ENCODE measurements at places on chromosomes 16 and 17.

DNA sequence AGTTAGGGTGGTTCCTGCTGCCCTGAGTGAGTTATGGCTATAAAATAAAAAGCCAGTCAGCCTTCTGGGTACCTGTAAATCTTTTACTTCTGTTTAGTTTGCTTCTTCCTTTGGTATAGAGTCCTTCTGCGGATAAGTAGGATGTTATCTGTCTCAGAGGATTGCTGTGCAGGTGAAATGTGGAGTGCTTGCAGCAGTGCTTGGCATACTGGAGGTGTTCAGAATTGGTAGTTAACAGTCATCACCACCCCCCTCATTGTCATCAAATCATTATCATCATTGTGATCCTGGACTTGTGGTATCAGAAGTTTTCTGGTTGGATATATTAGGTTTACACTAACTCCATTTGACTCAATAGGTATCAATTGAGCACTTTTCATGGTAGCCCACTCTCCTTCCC is 2.6 kb downstream of the LCMT1 start:
- no peak overlapping the region for H3K27ac ChIP-seq
- H3K36me3 ChIP-seq = no peaks in the 10 kb centered on the region
- DNase-seq = no peak

DNA sequence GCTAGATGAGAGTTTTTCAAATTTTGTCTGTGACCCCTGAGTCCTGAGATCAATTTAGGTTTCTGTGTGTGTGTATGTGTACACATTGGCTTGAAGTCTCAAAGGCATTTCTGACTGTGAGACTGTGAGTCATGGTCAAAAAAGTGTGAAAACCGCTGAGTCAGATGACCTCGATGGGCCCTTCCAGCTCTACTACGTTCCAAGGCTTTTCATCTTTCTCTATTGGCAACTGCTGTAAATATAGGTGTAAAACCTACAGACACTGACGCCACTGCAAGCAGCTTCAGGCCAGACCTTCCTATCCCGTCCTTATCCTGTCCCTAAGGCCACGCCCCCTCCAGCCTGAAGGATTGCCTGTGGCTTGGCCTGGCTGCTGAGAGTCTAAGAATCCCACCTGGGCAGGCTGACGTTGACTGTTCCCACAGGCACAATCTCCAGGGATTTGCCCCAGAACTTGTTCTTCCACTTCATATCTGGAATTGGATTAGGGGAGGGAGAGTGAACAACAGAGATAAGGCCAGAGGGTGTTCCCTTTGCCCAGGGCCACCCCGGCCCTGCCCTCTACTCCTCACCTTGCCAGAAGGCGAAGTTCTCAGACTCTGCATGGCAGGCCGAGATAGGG is 11.3 kb downstream of the OSBPL7 start:
- no peak overlapping the region for H3K4me3 ChIP-seq
- no peaks in the 10 kb centered on the region for H3K4me1 ChIP-seq
- H3K36me3 ChIP-seq = no peaks in the 10 kb centered on the region
- no peak overlapping the region for H3K27ac ChIP-seq
- no peak for DNase-seq

- no peak overlapping the region for H3K27ac ChIP-seq
- DNase-seq = no peak
- H3K4me3 ChIP-seq = no peak overlapping the region
- H3K4me1 ChIP-seq = no peaks in the 10 kb centered on the region
- H3K27me3 ChIP-seq = no peaks in the 10 kb centered on the region
- no peaks in the 10 kb centered on the region for H3K36me3 ChIP-seq
Observed at GRCh38 chr16:4142268-4142667, 26.0 kb upstream of the ADCY9 start.

- no peak for DNase-seq
- H3K27ac ChIP-seq = no peak overlapping the region
- H3K27me3 ChIP-seq = no peaks in the 10 kb centered on the region
- H3K4me3 ChIP-seq = no peak overlapping the region
- no peaks in the 10 kb centered on the region for H3K4me1 ChIP-seq
Observed at GRCh38 chr17:18176176-18176575, 7.5 kb upstream of the ALKBH5 start.

DNA sequence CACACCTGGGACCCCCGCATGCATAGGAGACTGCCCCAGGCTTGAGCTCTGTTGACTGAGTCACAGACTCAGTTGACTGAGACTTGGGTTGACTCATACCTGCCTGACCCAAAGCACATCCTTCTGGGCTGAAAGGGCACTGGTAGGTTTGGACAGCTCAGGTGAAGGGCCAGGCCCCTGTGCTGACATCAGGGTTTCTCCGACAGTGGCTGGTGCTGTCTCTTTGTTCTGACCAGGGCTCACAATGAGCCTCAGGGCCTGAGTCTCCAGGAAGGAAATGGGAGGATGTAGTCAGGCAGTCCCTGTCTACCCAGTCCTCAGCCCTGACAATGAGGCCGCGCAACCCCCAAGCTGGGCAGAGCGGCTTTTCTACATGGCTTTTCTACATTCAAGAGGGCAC is 6.5 kb downstream of the SPNS2 start:
- H3K36me3 ChIP-seq = no peaks in the 10 kb centered on the region
- H3K27ac ChIP-seq = peak overlapping the region; percentile 57
- no peak for DNase-seq
- peaks cover 10% of the 10 kb centered on the region for H3K27me3 ChIP-seq

- no peak for DNase-seq
- H3K36me3 ChIP-seq = no peaks in the 10 kb centered on the region
- H3K27me3 ChIP-seq = no peaks in the 10 kb centered on the region
- no peak overlapping the region for H3K4me3 ChIP-seq
Observed at GRCh38 chr17:71109697-71110096, 940.4 kb downstream of the KCNJ2 start.

DNA sequence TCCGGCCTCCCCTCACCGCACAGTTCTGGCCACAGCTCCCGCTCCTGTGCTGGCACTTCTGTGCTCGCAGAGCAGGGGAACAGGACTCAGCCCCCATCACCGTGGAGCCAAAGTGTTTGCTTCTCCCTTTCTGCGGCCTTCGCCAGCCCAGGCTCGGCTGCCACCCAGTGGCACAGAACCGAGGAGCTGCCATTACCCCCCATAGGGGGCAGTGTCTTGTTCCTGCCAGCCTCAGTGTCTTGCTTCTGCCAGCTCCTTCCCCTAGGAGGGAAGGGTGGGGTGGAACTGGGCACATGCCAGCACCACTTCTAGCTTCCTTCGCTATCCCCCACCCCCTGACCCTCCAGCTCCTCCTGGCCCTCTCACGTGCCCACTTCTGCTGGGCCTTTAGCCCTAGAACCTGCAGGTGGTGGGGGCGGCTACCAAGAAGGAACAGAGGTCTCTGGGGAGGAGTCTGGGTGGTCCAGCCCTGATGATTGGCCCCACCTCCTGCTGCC is 645 bp upstream of the ELMO3 start:
- peaks cover 4% of the 10 kb centered on the region for H3K4me1 ChIP-seq
- no peak overlapping the region for H3K27ac ChIP-seq
- peaks cover 16% of the 10 kb centered on the region for H3K36me3 ChIP-seq
- H3K27me3 ChIP-seq = no peaks in the 10 kb centered on the region
- no peak for DNase-seq

DNA sequence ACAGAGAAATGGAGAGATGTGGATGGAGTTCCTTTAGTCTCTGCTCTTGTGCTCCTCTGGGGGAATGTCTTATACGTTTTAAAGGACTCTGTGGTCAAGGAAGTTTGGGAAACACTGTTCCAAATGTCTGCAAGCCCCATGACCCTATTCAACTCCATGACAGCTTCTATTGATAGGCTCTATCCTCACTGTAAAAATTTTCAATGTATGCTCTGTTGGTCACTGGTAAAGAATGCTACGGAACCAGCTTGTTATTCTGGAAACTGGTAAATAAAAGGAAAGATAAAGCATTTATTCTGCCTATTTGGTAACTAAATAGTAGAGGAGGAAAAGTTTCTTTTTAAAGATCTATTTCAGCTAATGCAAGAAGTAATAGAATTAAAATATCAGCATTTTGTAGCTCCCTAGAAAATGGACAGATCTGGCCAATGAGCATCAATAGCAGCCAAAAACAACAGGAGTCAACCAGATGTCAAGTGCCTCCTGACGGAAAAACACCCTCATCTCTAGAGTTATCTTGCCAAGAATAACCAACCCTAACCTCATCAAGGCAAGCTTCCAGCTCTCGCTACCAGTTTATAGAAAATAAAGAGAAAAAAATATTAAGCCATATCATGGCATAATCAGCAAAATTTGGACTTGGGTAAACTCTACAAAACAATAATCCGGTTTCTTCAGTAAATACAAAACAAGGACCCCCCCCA is 16.1 kb downstream of the GDE1 start:
- H3K27ac ChIP-seq = no peak overlapping the region
- DNase-seq = no peak
- no peak overlapping the region for H3K4me3 ChIP-seq
- H3K36me3 ChIP-seq = peaks cover 4% of the 10 kb centered on the region
- H3K27me3 ChIP-seq = no peaks in the 10 kb centered on the region

- H3K4me1 ChIP-seq = peaks cover 9% of the 10 kb centered on the region
- no peak overlapping the region for H3K4me3 ChIP-seq
- no peak overlapping the region for H3K27ac ChIP-seq
- H3K27me3 ChIP-seq = peaks cover 79% of the 10 kb centered on the region
- no peak for DNase-seq
Observed at GRCh38 chr17:58227733-58228132, 8.7 kb upstream of the MKS1 start.

DNA sequence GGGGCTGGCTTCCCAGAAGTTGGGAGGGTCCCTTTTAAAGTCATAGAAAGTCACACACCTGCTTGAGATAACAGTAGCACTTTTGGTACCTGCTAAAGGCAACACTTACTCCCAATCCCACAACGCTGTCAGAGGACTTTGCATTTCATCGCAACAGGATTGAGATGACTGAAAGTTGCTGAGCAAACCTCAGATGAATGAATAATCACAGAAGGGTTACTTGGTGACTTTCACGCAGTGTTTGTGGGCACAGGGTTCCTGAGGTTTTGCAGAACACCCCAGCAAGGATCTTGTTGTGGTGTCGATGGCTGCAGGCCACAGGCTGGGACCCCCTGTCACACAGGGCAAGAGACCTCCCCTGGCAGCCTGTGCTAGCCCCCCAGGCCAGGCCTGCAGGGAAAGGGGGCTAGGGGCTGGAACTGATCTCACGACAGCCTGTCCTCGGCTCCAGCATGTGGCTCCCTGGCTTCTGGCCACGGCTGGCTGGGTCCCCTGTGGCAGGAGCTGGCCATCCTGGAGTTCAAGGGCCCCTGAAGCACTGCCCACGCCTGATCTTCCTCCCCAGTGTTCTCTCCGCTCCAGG is 79.4 kb upstream of the CBX4 start:
- H3K4me3 ChIP-seq = no peak overlapping the region
- no peak for DNase-seq
- H3K36me3 ChIP-seq = no peaks in the 10 kb centered on the region

- DNase-seq = no peak
- no peaks in the 10 kb centered on the region for H3K27me3 ChIP-seq
- no peak overlapping the region for H3K27ac ChIP-seq
- H3K36me3 ChIP-seq = no peaks in the 10 kb centered on the region
- H3K4me1 ChIP-seq = no peaks in the 10 kb centered on the region
Observed at GRCh38 chr16:74999609-75000480, 1.0 kb downstream of the ZNRF1 start.

DNA sequence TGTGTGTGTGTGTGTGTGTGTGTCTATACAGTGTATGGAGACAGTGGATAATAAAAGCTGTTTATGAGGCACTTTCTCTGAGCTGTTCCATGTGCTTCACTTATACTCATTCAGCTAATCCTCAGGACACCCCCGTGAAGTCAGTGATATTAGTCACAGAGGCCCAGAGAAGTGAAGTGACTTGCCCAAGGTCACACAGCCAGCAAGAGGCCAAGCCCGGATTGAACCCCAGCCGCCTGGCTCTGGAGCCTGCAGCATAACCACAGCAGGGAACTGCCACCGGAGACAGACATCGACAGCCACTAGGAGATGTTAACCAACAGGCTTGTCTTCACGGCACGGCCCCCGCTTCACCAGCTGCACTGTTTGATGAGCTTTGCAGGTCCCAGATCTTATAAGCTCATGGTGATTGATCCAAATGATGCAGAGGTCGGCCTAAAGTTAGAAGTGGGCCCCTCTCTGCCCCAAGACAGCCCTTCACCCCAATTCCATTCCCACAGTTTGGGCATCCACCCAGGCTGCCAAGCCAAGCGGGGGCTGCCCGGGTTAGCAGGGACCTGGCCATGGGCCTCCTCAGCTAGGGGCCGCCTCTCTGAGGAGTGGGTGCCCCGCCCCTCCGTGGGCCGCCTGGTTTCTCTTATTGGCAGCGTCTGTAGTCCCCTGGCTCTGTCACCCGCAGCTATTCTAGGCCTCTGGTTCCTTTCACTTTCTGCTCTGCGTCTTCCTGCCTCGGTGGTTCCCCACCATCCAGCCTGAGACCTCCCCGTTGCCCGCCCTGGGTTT is 30.9 kb downstream of the SOCS1 start:
- H3K4me3 ChIP-seq = peak overlapping the region; percentile 44
- no peaks in the 10 kb centered on the region for H3K36me3 ChIP-seq
- DNase-seq = peak; percentile 79
- H3K27ac ChIP-seq = no peak overlapping the region
- peaks cover 6% of the 10 kb centered on the region for H3K27me3 ChIP-seq

GRCh38 chr17:62663304-62663703 is 35.8 kb downstream of the MRC2 start:
- H3K27me3 ChIP-seq = no peaks in the 10 kb centered on the region
- no peak for DNase-seq
- no peak overlapping the region for H3K27ac ChIP-seq
- H3K4me1 ChIP-seq = no peaks in the 10 kb centered on the region
- H3K4me3 ChIP-seq = no peak overlapping the region
- H3K36me3 ChIP-seq = no peaks in the 10 kb centered on the region
